KG1 (cell line): ENCODE measurements at places on chromosomes 3 and 15.

- DNase-seq: no peak
These were observed 423.3 kb upstream of the THRB start for GRCh38 chr3:24917908-24918307.

DNA sequence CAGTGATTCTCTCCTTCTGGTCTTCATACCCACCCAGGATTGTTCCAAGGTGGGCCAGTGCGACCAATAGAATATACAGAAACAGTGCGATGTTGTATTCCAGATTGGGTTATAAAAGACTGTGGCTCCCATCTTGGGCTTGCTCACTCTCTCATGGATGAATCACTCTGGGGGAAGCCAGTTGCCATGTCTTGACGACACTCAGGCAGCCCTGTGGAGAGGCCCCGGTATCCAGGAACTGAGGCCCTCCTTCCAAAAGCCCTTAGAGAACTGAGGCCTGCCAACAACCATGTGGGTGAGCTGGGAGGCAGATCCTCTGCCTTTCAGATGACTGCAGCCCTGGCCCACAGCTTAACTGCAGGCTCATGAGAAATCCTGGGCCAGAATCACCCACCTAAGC, 57.2 kb downstream of the SH3GL3 start:
- no peak for DNase-seq

DNA sequence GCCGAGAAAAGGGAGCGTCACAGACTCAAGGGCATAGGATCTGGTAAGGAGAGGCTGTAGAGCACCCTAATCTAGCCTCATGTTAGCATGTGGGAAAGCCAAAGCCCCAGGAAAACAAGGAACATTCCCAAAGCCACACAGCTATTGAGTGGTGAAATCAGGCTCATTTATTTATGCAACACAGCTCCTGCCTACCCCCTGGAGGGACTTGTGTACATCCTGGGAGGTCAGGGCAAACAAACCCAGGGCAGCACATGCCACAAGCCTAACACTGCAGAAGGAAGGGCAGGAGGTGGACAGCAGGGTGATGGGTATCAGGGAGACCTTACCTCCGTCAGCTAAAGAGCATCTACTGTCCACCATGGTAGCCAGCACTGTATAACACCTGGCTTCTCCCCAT, 283.5 kb downstream of the RPLP1 start:
- DNase-seq: no peak

DNA sequence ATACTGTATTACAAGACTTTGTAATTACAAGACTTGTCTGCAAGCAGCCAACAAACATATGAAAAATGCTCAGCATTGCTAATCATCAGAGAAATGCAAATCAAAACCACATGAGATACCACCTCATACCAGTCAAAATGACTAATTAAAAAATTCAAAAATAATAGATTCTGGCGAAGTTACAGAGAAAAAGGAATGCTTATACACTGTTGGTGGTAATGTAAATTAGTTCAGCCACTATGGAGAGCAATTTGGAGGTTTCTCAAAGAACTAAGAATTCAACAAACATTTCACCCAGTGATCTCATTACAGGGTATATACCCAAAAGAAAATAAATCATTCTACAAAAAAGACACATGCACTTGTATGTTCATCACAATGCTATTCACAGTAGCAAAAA, 617.5 kb upstream of the CCDC54 start:
- no peak for DNase-seq

DNA sequence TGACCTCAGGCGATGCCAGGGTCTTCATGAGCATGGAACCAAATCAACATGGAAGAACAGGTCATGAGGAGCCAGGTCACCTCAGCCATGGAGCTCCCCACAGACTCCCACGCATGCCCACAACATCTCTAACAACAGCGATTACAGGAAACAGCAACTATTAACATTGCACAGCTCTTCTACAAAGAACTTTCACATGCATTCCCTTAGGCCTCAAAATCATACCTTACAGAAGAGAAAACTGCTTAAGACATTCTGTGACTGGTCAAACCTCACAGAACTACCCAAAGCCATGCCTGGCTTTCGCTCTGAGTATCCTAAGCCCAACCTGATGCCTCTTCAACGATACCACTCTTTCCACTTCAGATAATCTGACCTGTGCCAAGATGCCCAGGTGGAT, 117.8 kb downstream of the OXNAD1 start:
- DNase-seq: no peak

- DNase-seq: no peak
These were observed 7.4 kb upstream of the ZFYVE19 start for GRCh38 chr15:40799523-40799922.

DNA sequence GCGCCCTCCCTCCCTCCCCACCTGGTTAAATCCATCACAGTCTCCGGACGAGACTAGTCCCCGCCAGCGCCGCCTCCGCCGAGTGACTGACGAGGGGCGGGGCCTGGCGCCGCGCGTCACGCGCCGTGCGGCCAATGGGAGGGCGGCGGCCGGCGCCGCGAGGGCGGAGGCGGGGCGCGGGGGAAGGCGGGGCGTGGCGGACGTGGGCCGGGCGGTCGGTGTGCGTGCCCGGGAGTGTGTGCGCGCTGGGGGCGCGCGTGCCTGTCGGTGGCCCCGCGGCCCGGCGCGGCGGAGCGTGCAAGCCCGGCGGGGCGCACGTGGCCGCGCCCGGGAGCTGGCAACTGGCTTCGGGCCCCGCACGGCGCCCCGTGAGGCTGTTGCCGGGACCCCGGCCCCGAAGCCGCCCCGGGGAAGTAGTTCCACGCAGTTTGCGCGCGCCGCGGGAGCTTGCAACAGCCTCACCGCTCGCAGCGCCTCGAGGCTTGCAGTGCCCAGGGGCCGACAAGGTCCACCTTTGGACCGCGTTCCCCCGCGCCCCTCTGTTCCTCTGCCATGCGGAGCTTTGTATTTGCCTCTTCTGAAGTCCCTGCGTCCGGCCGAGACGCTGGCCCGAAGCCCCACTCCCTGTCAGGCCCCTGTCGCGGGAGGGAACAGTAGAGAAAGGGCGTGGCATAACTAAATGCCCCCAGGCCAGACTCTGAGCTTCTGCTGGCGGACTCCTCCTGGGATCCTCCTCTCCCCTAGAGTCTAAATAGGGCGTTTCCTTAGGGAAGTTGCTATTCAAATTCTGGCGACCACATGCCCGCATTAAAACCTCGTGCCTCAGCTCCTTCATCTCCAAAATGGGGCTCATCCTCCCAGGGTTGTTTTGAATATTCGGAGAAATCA, 400.9 kb downstream of the SHQ1 start:
- peak; percentile 35 for DNase-seq

DNA sequence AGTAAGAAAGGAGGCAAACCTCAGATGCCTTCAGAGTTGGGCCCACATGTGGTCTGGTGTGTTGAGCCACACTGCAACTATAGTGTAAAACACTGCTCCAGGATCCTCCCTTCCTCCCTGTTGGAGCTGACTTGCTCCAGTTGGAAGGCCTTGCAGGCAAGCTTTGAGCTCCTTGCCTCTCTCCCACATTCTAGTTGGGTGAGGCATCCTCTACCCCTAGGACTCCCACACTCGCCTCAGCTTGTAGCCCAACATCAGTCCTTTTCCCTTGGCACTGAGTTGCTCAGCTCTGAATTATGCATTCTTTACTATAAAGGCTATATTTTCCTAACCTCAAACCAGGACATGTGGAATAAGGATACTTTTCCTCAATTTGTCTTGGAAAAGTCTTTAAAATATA, 143.9 kb downstream of the NECTIN3 start:
- no peak for DNase-seq
